ENCODE measurements at places on chromosomes 1 and 21.

- no peak for DNase-seq
Measured at GRCh38 chr1:6519491-6519934, 28.0 kb upstream of the PLEKHG5 start.

DNA sequence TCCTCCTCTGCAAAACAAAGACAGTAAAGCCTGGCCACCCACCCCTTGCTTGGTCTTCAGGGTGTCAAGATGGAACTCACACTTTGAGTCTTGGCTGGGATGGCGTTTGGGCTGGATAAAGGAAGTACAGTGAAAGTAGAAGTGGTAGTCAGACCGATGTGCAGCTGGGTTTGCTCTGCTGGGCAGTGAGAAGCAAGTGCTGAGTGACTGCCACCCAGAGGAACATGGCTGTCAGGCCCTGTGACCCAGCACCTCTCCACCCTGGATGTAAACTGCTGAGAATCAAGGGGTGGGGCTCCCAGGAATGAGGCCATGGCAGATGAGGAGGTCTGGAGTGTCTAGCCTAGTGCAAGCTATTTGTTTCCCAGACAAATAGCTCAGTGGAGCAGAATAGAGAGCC, 51.2 kb downstream of the POFUT2 start:
- DNase-seq = peak; percentile 27

DNA sequence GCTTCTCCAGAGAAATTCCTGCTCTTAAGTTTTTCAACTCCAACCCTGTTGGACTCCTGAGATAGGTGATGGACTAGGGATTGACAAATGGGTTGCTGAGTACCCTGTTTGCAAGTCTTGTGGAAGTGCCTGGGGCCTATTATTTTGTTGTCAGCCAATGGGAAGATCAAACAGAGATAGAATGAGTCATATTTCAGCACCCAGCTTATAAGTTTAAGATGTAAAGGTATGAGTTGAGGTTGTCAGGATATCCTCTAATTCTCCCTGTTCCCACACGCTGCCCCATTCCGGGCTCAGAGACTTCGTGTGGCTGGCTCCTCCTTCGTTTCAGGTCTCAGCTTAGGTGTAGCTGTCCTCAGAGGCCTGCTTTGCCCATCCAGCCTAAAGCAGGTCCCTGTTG, 91.8 kb downstream of the CENPF start:
- no peak for DNase-seq

DNA sequence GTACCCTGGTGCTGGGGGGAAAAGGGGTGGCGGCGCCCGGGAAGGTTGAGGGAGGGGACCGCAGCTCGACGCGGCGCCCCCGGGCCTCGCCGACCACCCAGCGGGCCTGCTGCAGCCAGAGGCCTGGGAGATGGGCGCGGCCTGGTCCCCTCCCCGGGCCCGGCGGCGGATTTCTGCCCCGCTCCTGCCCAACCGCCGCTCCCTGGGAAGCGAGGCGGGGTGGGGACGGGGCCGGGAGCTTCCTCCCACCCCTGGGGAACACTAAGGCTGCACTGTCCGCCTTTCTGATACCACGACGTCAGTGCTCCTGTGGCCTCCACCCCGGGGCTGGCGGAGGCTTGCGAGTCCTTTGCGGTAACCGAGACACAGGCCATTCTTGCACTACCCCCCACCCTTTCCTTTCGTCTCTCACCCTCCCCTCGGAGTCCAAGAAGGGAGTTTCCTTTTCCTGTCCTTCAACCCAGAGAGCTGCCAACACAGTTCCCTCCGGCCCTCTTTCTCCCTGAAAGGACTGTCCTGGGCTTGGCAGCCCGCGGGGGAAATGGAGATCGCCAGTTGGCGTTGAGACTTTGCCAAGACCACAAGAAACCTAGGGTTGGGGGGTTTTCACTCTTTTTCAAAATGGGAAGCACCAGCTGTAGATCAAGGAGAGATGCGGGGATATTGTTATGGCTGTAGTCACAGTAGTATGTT, 742 bp downstream of the SH3GLB1 start:
- peak; percentile 64 for DNase-seq

GRCh38 chr1:97144527-97144926, 422.9 kb downstream of the PTBP2 start:
- no peak for DNase-seq

GRCh38 chr1:117275055-117275454, 64.3 kb upstream of the VTCN1 start:
- DNase-seq = no peak

GRCh38 chr1:185608177-185608576, 126.0 kb upstream of the HMCN1 start:
- DNase-seq = no peak

- no peak for DNase-seq
Measured at GRCh38 chr21:36807422-36807928, 108.6 kb downstream of the SIM2 start.

- DNase-seq = no peak
Measured at GRCh38 chr1:94004924-94005323, 95.7 kb upstream of the GCLM start.

GRCh38 chr21:34844013-34844923, 175.5 kb downstream of the CLIC6 start:
- no peak for DNase-seq

GRCh38 chr1:206803221-206803730, 31.0 kb upstream of the IL10 start:
- DNase-seq = peak; percentile 90

- DNase-seq = no peak
Measured at GRCh38 chr1:98781906-98782305, 120.4 kb downstream of the SNX7 start.

DNA sequence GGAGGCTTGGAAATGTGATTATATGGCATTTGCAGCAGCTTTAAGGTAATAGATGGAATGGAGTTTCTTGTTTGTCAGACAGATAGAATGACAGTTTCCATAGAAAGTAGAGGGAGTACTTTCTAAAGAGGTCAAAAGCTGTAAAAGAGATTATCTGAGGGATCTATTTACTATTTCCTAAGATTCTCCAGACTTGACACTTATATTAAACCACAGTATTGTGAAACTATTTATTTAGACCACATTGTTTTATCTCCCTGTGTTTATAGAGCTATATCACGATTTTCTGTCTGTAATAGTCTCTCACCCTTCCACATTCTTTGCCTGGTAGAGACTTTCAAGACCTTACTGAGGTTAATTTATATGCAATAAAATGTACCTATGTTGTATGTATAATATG, 66.7 kb downstream of the MAN1A2 start:
- no peak for DNase-seq

GRCh38 chr1:204077979-204078696, 5.2 kb downstream of the SOX13 start:
- DNase-seq = no peak

GRCh38 chr1:78833491-78833890, 173.0 kb downstream of the ADGRL4 start:
- DNase-seq = no peak

DNA sequence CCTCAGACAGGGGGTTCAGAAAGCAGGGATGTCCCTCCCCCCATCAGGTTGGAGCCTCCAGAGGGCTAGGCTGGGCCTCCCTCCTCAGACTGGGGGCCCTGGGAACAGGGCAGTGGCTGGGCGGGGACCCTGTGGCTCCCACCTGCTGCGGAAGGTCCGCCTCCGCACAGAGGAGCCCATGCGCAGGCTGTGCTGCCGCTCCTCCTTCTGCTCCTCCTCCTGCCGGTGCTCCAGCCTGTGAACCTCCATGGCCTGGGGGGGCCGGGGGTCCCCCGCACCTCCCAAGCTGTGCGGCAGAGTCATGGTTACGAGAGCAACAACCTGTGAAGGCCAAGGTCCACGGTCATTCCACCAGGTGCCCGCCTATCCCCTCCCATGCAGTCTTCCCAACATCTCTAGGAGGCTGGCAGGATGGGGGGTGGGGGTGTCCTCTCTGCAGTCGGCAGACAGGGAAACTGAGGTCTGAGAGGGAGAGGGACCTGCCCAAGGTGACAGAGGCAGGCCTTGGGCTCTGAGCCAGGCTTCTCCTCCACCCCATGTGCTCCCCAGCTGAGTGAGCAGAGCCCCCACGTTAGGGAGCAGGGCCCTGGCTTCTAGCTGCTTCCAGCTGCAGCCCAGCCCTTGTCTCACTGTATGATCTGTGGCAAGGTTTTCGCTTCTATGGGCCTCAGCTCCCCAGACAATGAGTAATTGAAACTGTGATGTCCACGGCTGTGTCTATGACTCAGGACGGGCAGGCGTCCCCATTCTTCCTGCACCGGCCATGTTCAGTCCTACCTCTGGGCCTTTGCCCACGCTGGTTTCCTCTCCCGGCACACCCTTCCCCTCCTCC, 3.4 kb downstream of the MYOM3 start:
- no peak for DNase-seq

DNA sequence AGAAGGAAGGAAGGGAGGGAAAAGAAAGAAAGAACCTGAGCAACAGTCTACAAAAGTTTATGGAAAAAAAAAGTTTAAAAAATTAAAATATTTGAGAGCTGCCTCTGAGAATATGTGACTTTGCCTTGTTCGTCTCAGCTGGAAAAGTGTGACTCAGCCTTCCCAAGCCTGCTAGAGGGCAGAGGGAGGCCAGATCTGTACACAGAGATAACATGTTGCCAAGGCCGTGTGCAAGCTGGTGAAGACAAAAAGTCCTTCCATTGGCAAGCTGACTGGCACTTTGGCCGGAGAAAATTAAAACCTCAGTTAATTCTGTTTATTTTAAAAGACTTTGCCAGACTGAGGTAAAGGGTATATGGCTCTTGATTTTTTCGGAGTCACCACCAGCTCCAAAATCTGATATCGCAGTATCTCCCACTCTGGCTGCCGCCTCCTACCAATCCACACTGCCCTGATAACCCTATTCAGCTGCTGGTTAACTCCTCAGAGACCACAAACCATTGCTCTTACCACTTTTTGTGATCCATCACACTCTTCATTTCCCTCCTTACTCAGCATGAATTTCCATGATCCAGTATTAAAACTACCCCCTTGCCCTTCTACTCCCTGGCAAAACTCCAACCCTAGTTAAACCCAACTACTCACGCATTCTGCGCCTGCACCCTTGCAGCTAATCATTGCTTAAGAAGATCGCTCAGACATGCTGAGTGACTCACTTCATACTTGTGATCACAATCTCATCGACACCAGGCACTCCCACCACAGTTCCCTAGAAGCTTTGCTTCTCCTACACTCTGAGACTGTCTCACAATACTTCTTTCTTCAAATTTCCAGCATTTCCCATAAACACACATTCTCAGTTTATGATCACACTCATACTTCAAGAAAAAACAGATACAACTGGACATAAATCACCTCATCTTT, 5.7 kb upstream of the PPP1R15B start:
- DNase-seq = no peak

- no peak for DNase-seq
Measured at GRCh38 chr1:159705251-159705903, 9.0 kb downstream of the CRP start.

DNA sequence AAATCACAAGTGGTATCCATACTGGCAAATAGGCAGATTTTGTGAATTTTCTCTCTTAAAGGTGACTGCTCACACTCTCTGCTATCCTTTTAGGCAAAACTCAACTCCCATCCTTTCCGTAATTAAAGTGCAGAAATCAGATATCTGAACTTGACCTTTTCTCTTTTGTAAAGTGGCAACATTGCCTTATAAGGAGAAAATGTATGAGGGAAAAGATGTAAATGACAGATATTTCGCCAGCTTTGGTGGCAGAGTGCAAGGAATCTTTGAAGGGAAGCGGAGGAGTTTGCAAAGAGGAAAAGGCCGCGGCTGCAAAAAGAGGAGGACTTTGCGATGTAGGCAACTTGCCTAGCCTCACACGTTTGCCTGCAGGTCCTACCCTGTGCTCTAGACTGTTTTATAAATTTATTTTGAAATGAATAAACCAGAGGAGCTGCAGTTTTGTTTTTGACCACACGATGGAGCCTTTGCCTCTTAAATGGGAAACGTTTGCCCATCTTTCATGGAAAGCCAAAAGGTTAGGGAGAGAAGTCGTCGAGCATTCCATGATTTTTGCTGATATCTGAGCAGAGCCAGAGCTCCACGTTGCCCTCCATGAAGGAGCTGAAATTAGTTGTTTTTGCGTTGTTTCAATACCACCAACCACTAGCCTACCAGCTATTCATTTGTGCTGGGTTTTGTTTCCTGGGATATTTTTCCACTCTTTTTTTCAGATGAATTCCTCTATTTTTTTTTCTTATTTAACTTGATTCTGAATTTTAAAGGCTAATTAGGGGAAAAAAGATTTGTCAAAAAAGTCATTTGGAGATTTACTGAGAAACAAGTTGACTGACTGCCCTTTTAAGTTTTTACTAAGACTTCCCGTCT, 242.3 kb downstream of the LMX1A start:
- no peak for DNase-seq

GRCh38 chr1:87400813-87401212, 72.1 kb downstream of the LMO4 start:
- DNase-seq = no peak
